ENCODE measurements at places on chromosomes 7 and 10.

DNA sequence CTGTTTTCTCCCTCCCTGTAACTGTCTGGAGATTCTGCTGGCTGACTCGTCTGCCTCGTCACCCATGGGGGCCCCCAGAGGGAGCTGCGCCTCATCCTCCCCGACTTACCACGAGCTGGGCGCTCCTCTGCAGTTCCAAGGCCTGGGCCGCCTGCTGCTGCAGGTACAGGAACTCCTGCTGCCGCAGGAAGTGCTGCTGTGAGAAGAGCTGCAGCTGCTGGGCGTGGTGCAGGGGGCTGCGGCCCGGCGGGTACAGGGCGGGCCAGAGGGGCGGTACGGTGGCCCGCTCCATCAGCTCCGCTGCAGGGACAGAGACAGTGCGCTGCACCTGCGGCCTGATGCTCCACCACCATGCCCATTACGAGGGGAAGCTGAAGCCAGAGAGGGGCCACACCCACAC is 47.7 kb downstream of the TNRC18 start:
- DNase-seq, result no peak

- DNase-seq, result no peak
Observed at GRCh38 chr7:63030061-63030460, 968.6 kb upstream of the ZNF722 start.

- peak; percentile 74 for DNase-seq
Observed at GRCh38 chr7:92621026-92621540, 30.9 kb upstream of the FAM133B start.

GRCh38 chr10:10160821-10161312 is 856.8 kb upstream of the CELF2 start:
- DNase-seq, result no peak

DNA sequence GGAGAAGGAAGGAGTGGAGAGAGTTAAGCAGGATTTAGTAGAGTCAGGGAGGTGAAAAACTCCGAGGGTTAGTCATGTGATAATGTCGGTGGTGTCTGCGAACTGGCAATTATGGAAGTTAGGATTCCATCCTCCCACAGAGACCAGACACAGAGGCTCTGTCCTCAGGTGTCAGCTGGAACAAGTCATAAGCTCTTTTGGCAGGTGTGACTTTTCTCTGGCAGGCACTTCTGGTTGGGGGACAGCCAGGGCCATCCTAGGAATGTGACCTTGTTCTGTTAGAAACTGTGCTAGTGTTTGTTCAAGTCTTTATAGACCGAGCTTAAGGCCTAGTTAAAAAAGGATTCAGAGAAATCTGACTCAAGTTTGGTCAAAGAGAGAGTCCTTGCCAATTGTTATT is 371.0 kb downstream of the DPP6 start:
- DNase-seq, result no peak

GRCh38 chr10:124142960-124143359 is 49.6 kb upstream of the CHST15 start:
- DNase-seq, result no peak

DNA sequence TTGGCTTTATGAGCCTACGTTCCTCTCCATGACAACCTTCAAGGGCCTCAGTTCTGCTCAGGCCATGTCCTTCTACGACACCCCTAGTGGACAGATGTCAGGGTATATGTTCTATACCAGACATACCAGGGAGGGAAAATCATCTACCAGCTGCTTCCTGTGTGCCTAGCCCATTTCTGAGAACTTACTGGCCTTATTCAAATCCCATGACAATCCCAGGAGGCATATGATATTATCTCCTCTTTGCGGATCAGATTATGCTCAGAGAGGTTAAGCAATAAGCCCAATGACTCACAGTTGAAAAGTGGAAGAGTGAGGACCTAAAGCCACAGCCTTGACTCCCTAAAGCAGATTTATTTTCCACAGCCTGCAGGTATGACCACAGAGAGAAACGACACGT is 139.3 kb downstream of the GLI3 start:
- DNase-seq, result no peak

DNA sequence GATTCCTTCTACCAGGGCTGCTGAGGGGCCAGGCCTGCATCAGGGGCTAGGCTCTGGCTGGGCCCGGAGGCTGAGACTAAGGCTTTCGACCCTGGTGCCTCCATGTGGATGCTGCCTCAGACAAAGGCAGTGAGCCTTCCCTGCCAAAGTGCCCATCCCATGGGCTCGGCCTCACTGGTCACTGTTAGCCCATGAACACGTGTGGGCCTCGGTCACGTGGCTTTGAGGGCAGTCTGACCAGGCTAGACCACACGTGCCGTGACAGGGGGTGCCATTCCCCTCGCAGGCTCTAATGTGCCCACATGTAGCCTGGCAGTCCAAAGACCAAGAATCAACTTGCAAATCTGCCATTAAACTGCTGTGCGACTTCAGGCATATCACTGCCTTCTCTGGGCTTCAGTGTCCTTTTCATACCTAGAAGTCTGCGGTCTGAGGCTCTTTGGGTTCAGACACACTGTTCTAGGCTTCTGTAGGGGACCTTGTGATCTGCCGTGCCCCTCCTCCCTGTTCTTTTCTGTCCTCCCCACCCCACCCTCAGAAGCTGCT is 17.6 kb upstream of the SLC29A3 start:
- DNase-seq, result no peak

DNA sequence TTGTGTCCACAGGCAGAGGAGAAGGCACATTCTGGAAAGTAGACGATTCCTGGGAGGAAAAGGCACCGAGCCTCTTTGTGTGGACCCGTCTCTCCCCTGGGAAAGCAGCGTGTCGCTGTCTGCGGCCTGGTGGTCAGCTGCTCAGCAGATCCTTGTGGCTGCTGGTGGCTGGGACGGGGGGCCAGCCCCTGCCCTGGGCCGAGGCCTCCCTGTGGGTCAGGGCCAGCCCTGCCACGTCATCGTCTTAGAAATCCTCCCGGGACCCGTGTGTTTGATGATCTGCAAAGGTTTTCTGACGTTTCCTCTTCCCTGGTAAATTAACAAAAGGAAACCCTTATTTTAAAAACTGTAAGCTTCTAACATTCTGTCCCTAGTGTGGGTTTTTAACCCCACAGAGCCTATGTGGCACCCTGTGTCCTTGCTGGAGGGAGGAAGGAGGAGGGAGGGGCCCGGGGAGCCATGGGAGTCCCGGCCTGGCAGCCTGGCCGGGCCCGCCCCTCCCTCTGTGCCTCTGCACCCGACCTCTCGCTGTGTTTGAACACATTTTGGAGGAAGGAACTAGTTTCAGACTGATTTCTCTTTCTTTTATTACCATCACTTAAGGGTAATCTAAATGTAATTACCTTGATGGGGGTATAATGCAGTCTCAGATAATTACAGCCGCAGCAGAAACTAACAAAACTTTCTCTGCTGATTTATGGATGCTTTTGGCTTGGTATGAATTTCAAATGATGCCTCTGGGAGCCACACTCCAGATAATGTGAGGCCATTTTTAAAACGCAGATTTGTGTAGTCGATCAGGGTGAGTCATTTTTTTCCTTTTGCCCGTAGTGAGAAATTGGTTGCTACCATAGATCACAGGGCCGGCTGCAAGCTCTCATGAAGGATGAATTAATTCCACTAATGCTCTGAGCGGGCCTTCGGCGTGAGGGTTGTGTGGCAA is 85.5 kb downstream of the NKX6-2 start:
- DNase-seq, result no peak

GRCh38 chr10:3848005-3848774 is 63.2 kb upstream of the KLF6 start:
- no peak for DNase-seq

DNA sequence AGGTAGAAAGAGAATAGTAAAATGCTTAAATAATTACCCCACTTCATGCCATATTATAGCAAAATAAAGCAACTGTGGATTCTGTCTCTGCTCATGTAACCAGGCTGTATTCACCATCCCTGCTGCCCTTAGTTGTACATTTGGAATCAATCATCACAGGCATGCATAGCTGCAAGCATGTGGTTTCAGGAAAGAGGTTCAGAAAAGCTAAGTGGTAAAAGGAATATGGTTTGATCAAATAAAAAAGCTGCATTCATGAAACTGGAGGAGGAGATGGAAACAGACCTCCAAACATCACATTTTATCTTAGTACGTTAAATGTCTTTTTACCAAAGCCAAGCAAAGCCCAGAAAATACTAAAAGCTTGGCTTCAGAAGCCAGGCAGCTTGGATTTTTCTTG is 81.3 kb downstream of the ADAM22 start:
- DNase-seq, result no peak

- DNase-seq, result no peak
Observed at GRCh38 chr10:89526358-89526757, 9.0 kb downstream of the SLC16A12 start.

DNA sequence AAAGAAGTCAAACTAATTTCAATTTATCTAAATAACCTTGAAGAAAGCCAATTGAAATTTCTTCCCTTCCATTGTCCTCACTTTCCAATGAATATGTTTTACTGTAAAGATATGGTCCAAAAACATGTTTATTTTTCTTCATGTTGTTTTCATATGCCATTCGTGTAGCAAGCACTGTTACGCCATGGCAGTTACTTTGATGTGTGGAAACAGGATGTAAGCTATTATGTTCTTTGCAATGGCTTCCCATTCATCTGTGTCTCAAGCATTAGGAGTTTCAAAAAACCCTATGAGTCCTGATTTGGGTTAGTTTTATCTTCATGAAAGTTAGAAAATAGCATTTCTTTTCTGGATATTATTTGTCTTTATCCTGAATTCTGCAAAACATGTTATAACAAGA is 31.0 kb downstream of the GPR141 start:
- no peak for DNase-seq

DNA sequence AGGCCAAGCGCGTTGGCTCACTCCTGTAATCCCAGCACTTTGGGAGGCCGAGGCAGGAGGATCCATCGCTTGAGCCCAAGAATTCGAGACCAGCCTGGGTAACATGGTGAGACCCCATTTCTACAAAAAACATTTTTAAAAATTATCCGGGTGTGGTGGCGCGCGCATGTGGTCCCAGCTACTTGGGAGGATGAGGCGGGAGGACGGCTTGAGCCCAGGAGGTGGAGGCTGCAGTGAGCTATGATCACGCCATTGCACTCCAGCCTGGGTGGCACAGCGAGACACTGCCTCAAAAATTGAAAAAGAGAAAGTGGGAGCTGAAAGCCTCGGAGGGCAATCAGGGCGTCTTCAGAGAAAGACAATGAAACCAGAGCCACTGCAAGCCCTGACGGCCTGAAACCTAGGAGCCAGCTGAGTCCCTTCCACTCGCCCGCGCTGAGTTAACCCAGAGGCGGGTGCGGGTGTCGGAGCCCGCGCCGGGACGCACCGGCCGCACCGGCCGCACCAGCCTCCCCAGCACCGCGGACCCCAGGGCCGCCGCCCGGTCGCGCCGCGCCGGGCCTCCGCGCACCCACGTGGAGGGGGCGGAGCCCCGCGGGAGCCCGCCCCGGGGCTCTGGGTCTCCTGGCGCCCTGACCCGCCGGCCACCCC is 22.4 kb downstream of the ZFAND2A start:
- DNase-seq, result no peak

- no peak for DNase-seq
Observed at GRCh38 chr10:116272440-116273283, at the start of gene GFRA1. GFRA1 (minus strand) TSS chr10:116273206; CDS start chr10:116272029, 1,177 bp downstream.

DNA sequence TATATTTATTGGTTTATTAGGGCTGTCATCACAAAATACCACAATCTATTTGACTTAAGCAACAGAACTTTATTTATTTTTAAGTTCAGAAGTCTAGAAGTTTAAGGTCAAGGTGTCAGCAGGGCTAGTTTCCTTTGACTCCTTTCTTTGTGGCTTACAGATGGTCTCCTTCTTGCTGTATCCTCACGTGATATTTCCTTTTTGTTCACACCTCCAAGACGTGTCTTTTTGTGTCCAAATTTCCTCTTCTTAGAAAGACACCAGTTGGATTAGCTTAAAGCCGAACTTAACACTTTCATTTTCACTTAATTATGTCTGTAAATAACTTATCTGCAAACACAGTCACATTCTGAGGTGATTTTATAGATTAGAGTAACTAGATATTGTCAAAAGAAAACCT is 631.4 kb upstream of the POT1 start:
- no peak for DNase-seq

DNA sequence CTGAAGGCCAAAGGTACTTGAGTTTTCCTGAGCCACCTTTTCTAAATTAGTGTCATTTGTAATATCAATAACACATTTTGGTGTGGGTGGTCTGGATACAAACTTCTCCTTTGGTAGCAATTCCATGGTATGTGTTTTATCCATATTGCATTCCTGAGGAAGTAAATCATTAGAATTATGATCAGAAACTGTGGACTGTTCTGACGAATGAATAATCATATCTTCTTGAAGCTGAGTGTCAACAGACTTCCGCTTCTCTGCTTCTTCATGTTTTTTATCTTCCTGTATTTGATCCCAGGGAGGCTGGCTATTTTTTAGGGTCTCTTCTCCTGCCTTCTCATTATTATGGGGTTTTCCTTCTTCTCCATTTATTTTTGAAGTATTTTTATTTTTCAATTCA is 81.4 kb downstream of the NRBF2 start:
- no peak for DNase-seq

DNA sequence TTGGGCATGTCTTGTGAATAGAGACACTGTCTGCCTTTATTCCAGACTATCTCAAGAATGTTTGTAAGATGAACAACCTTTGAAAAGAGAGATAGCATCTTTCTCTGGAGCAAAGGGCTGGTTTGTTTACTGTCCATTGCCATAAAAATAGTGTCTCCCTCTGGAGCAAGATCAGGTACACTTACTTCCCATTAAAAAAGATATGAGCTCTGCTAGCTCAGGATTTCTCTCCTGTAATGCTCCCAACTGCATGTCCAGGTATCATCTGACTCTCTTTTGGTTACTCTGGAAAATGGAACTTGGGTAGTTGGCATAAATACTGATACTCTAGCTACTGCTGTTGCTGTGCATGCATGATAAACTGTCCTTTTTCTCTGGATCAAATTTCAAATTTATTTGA is 381.1 kb downstream of the TFEC start:
- DNase-seq, result no peak

- DNase-seq, result no peak
Observed at GRCh38 chr10:77313066-77313750, 324.4 kb downstream of the KCNMA1 start.

GRCh38 chr7:81573128-81573527 is 196.7 kb downstream of the HGF start:
- no peak for DNase-seq

GRCh38 chr10:1413823-1414222 is 323.5 kb downstream of the ADARB2 start:
- DNase-seq, result no peak

DNA sequence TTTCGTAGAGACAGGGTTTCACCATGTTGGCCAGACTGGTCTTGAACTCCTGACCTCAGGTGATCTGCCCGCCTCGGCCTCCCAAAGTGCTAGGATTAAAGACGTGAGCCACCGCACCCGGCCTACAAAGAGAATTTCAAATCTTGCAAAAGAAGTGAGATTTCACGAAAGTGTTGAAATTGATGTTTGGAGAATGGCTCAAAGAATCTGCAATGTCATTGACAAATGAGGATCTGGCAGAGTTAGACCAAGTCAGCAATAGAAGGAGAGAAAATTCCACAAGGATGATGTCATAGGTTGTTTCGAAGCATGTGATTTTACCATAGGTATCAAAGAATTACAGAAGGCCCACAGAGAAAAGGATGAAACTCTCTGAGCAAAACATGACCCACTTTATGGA is 71.7 kb downstream of the LYZL2 start:
- no peak for DNase-seq

- DNase-seq, result no peak
Observed at GRCh38 chr7:44284216-44284615, 41.2 kb downstream of the CAMK2B start.

GRCh38 chr7:26657206-26657641 is 207.2 kb downstream of the SKAP2 start:
- no peak for DNase-seq

GRCh38 chr7:2920956-2921652 is 77.0 kb upstream of the GNA12 start:
- DNase-seq, result no peak

- no peak for DNase-seq
Observed at GRCh38 chr10:109892117-109892516, 31.2 kb downstream of the XPNPEP1 start.

Data from stimulated activated CD4-positive, alpha-beta T cell treated with anti-CD3 and anti-CD28 coated beads, Interleukin-4, amount 100 ng/mL, for 1 hour (primary cell).